ENCODE measurements at places on chromosomes 7 and 10. TPM values are rescaled to one million over a fixed set of nuclear protein-coding genes. Genes with fewer than 3 reads are reported as not detected.

GRCh38 chr10:114779803-114780576, 41.6 kb upstream of the FHIP2A start:
- no peak for DNase-seq

DNA sequence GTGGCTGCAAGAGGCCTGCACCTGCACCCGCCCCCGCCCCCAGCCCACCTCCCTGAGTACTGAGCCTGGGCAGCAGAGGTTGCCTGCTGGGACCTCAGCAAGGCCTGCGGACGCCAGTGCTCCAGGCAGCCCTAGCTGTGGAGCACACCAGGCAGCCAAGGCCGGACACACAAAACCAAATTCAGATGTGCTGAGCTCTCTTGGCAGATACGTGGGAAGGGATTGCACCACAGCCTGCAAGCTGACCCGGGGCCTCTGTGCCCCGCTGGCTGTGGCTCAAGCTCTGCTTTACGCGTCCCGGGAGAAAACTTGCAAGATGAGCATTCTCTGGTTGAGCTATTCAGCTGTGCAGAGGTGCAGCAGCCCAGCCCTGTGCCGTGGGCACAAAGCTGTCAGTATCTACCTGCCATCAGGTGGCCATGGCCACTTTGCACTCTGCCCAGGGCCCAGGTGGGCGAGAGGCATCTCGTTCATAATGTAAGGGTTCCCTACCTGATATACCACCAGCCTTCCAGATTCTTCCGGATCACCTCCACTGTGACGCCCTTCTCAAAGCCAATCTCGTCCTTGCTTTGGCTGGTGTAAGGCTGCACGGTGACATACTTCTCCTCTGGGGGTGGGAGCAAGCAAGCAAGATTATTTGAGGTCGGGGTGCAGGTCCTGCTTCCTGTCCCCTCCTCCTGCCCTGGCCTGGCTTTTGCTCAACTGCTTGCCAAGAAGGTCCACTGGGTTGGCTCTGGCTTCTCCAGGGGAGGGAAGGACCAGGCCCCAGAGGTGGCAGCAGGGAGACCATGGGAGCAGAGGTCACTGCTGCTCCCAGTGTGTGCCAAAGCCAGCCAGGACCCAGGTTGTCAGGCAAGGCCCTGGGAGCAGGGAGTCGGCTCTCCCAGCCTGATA, 123.4 kb downstream of the NEURL1 start:
- DNase-seq: no peak

Gene WASL
- total RNA-seq: 37.2 TPM

Gene KCNIP2
- total RNA-seq: 1.2 TPM

All from thoracic aorta (tissue), 2 donors.